Cardiac muscle cell (in vitro differentiated cells and primary cell): ENCODE measurements at places on chromosomes 3 and 15. TPM values are rescaled to one million over a fixed set of nuclear protein-coding genes. Genes with fewer than 3 reads are reported as not detected.

GREM1 gene
- total RNA-seq = 0.09 and 0.39 TPM in 2 replicates

MELTF gene
- total RNA-seq = 9.0 and 17.8 TPM in 2 replicates

NANOGP8 gene
- total RNA-seq = not detected in 2 replicates

ISLR gene
- 1.6 and 4.1 TPM in 2 replicates for total RNA-seq

LNP1 gene
- 22.7 and 23.1 TPM in 2 replicates for total RNA-seq

ALPK3 gene
- total RNA-seq = 44.6 and 52.1 TPM in 2 replicates

POC1A gene
- 6.0 and 12.4 TPM in 2 replicates for total RNA-seq
